Epithelial cell of esophagus (primary cell): ENCODE measurements at places on chromosomes 16 and 17.

DNA sequence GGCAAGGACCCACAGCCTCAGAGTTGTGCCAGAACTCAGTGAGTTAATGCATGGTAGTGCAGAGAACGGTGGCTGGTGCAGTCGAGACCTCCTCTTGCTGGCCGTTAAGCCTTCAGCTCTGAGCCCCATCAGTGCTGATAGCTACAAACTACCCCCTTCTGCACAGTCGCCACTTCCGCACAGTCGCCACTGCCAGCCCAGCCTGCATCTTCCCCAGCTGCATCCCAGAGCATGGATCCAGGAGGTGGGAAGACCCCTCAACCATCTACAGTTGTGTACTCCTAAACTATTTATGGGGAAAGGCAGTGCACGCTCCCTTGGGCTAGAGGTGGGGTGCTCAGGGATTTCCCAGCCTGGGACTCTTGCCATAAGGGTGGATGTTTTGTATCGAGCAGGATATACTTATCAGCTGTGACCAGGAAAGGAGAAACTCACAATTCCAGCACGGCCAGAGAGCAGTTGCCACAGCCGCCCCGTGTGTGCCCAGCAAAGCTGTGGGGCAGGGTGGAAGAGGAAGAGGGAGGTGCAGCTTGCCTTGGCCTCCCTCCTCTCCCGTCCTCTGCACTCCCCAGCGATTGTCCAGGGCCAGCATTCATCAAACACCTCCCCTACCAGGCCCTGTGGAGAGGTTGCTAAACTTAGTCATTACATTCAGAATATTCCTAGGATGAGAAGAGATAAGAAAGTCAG is 49.5 kb upstream of the CMIP start:
- no peak for DNase-seq

DNA sequence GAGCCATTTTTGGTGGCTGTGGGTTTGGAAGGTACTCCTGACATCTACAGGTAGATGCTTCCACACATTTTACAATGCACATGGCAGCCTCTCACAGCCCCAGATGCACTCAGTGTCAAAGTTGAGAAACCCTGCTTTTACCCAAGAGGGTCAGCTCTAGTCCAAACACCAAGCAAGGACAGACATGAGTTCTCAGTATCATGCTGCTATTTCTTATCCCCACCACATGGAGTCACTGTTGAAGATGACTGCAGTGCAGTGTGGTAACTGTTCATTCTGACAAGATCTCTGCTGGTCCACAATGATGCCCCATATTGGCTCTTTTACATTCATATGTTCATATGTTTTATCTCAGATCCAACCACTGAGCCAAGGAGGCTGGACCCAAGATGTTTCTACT is 50.5 kb upstream of the SALL1 start:
- DNase-seq = no peak

- no peak for DNase-seq
These were observed 55.0 kb downstream of the DNAH17 start for GRCh38 chr17:78522031-78522809.

- no peak for DNase-seq
These were observed 8.1 kb upstream of the ZFPM1 start for GRCh38 chr16:88444826-88445582.

DNA sequence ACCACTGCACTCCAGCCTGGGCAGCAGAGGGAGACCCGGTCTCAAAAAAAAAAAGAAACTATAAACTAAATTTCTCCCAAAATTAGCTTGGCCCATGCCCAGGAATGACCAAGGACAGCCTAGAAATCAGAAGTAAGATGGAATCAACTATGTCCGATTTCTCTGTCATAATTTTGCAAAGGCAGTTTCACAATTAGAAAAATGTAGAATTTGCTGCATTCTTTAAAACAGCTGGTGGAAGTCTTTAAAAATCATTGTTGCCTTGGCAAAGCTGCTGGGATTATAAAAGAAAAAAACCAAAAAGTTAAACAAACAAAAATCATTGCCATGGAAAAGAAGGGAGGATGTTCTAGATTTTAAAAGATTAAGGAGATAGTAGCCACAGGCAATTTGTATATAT is 32.4 kb downstream of the WWP2 start:
- no peak for DNase-seq

DNA sequence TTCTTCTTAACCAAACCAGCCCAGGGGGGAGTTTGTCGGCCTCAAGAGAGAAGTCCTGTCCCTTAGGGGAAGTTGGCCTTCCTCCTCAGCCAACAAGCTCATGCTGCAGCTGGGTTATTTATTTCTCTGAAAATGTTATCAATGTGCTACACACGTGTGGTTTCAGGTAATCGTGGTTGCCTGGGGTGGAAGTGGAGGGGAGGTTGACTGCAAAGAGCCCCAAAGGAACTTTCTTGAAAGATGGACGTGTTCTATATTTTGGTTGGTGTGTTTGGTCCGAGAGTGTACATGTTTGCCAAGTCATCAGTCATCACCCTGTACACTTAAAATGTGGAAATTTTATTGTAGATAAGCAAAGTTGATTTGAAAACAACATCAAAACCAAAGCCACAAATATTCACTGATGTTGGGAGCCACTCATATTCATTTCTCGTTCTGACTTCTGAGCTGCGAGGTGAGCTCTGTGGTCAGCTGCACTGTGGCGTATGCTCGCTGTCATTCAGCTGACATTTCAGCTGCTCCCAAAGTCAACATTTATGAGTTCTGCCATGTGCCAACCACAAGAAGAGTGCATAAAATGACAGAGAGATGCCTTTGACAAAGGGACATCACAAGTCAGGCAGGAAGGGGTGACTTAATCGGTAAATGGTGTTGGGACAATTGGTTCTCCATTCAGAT is 26.5 kb upstream of the ADGRG1 start:
- DNase-seq = no peak

- no peak for DNase-seq
These were observed 1.9 kb upstream of the PLD6 start for GRCh38 chr17:17207998-17208397.

GRCh38 chr16:47979164-47979520 is 176.7 kb downstream of the ABCC12 start:
- DNase-seq = no peak

DNA sequence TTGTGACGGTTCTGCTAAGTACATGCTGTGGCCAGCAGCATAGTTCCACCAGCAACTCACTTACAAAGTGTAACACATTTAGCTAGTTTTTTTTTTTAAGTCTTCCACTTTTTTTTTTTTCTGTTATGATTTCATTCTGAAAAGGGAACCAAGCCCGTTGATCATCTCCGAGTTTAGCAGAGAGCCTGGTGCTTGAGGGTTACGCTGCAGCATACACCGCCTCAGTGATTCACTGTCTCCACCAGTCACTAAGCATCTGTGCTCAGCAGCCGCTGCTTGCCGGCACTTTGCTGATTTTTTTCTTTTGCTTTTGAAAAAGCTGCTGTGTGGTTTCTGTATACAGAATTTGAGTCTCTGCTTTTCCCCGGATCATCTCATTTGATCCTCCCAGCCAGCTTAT is 194.5 kb upstream of the CDH13 start:
- peak; percentile 9 for DNase-seq

DNA sequence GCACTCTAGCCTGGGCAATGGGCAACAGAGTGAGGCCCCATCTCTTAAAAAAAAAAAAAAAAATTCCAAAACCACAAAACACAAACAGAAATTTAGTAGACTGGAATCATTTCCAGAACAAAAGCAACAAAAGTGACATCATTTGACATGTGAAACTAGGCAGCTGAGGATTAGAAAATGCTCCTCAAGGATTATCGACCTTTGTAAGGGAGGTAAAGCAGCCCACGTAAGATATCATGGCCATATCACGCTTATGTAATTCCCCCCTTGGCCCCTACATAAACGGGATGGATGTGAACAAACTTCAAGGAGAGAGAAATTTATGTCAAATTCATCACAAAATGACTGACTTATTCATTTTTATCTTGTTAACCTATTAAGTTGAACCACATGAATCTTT is 83.3 kb downstream of the WDR59 start:
- DNase-seq = no peak

- peak; percentile 39 for DNase-seq
These were observed 611 bp downstream of the SMARCE1 start for GRCh38 chr17:40646791-40647623.

DNA sequence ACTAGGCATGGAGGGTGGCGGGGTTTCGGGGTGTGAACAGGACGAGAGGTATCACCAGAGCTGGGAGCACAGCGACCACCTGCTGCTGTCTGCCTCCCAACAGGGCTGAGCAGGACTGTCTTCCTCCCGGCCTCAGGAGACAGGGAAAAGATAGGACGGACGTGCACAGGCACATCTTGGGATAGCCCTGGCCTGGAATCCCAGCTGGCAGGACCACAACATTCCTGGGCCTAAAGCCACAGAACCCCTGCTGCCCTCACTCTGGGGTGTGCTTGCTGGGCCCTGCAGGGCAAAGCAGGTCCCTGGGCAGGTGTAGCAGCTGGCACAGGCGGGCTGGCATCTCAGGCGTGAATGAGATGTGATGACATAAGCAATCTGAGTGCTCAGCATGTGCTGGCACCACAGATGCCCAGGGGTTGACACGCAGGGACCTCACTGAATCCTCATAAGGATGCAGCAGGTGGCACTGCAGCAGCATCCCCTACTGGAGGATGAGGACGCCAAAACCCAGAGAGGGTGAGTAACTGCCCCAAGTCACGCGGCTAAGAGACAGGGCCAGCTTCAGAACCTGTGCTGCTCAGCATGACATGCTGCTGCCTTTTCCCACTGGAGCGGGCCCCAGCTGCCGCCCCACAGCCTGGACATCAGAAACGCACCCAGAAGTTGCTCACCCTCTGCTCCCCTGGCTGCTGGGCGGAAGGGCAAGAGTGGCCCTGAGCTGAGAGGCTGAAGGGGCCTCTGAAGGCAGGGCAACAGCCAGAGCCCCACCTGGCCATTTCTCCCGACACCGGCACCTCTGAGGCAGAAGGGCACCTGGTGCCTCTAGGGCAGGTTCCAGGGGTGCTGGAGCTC is 7.1 kb downstream of the CORO7 start:
- DNase-seq = peak; percentile 44

GRCh38 chr17:77127735-77128361 is 12.9 kb upstream of the SEC14L1 start:
- DNase-seq = no peak

DNA sequence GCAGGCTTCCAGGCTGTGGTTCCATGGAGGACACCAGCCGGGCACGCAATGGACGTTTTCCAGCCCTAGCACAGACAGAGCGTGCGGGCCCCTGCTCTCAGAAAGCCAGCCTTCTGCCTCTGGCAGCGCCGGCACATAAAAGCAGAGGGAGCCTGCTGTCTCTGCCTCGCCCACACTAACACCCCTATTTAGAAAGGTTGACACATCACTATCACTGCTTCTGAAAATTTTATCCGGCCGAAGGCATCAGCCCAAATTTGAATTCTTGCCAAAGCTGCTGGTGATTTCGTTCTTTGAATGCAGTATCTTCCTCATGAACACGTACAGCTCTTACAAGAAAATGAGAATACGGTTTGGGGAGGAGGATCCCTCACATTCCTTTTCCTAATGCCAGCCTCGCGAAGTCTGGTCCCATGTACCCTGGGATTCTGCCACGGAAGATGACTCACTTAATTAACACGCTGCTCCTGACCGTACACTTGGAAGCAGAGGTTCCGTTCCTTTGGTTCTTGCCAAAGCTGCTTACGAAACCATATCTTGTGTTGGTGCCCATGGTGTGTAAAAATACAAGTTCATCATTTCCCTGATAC is 1.3 kb upstream of the RAB11FIP3 start:
- DNase-seq = peak; percentile 93

GRCh38 chr16:9657641-9658040 is 524.6 kb downstream of the GRIN2A start:
- no peak for DNase-seq

- peak; percentile 85 for DNase-seq
These were observed 2.3 kb downstream of the SOX15 start for GRCh38 chr17:7587420-7588151.

DNA sequence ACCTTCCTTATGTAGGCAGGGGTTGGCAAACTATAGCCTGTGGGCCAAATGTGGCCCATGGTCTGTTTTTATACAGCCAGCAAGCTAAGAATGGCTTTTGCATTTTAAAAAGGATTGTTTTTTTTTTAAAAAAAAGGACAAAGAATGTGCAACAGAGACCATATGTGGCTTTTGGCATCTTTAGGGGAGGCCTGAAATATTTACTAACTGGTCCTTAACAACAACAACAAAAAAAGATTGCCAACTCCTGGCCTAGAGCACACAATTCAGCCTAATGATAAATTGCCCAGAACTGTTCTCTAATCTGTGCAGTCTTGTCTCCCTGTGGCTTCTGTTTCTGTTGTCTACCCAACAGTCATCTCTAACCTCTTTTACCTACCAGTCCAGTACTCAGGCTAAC is 67.1 kb downstream of the SSH2 start:
- no peak for DNase-seq

DNA sequence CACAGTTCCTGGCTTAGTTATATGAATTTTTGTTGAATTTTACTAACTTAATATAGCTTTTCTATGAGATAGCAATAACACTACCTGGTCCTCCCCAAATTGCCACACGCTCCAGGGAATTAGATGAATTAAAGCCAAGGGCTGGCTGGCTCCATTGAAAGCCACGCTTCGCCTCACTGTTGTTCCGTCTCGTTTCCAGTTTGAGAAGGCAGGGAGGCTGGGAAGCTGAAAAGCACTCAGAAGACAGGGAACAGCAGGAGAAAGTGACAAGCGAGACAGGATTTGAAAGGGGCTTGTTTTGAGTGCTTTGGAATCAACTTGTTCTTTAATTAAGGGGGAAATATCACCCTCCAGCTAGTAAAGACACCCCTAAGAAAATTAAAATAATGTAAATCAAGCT is 425.3 kb downstream of the CA10 start:
- DNase-seq = no peak

- peak; percentile 60 for DNase-seq
These were observed 47.1 kb downstream of the SPACA3 start for GRCh38 chr17:33038740-33039139.

GRCh38 chr16:77767211-77767610 is 21.2 kb upstream of the VAT1L start:
- no peak for DNase-seq
